ENCODE measurements at places on chromosomes 1 and 21.

DNA sequence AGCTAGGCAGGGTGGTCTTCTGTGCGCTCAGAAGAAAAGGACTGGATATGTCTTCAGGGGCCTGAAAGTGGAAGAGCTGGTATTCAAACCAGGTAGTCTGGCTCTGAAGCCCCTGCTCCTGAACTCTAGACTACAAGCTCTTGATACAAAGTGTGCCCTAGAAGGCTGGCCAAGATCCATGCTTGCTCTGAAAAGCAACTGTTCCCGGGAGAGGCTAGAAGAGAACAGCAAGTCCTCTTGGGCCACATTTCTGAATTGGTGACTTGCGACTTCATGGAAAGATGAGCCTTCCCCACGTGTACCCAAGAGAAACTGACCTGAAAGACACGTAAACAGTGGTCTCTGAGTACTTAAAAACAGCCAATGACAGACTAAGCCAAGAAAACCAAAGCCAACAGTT is 123.3 kb upstream of the GRIK3 start:
- no peak for DNase-seq

GRCh38 chr1:160376525-160377131 is 9.8 kb downstream of the NHLH1 start:
- DNase-seq: peak; percentile 71

DNA sequence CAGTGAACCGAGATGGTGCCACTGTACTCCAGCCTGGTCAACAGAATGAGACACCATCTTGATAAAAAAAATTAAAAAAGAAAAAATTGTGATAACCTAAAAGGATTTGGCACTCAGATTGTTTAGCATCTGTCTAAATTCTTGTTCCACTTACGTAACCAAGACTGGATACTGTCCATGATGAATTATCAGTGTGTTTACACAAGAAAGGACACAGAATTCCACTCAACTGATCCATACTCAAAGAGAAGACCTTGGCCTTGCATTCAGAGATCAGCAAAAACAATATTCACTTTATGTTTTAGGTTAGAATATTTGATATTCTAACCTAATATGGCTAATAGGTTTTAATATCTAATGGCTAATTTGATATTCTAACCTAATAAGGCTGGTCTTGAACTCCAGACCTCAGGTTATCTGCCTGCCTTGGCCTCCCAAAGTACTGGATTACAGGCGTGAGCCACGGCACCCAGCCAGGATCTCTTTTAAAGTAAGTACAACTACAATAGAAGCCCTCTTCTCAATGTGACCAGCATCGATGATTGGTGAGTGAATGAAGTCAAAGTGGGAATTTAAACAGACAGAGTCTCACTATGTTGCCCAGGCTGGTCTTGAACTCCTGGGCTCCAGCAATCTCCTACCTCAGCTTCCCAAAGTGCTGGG is 43.1 kb upstream of the COX20 start:
- DNase-seq: no peak

- peak; percentile 21 for DNase-seq
Measured at GRCh38 chr1:12473596-12474362, 144.2 kb downstream of the DHRS3 start.

GRCh38 chr1:156102633-156103511 is 11.6 kb upstream of the LMNA start:
- peak; percentile 59 for DNase-seq

DNA sequence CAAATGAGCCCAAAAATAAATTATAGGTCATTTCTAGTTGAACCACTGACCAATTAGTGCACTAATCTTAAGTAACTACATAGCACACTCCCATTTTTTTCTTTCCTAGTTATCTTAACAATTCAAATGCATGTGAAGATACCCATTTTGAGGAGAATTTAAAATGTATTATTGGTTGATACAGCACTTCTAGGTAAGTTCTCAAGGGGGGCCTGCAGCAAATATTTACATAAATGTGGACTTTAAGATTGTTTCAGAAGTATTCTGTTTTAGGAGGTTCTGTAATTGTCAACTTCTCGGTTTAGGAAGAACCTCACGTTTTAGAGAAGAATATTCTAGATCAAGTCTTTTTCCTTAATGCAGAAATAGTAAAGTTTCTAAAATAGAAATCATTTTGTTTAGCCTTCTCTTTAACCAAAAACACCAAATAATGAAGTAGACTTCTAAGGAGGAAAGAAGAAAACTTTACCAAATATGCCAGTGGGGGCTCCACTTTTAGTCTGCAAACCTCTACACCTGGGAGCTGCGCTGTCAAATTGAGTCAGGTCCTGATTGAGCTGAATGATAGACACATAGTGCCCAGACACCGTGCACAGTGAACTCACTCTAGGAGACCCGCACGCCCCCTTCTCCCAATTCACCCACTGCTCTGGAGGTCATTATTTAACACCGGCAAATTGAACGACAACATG is 144.4 kb downstream of the RUNX1 start:
- DNase-seq: no peak

- peak; percentile 95 for DNase-seq
Measured at GRCh38 chr1:41496080-41497055, 11.9 kb upstream of the EDN2 start.

DNA sequence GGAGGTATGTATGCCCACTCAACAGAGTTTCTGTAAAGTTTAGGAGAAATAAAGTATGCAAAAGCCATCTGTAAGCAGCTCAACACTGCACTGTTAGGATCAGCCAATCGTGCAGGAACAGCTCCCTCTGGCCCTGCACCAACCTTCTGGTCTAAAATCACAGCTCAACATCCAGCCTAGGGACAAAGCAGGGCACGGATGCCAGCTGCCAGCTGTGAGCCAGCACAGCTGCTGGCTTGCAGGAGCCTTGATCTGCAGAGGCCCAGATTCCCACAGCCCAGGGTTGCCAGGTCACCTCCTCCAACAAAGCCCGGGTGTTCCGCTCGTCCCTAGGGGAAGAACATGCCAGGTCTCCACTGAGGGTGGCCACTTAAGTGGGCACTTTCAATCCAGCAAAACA is 8.6 kb downstream of the ACOT7 start:
- no peak for DNase-seq

- DNase-seq: no peak
Measured at GRCh38 chr1:26375081-26375480, 2.5 kb upstream of the ZNF683 start.

GRCh38 chr1:74618974-74619373 is 54.6 kb downstream of the ERICH3 start:
- DNase-seq: no peak

- no peak for DNase-seq
Measured at GRCh38 chr1:165823552-165824268, 3.7 kb upstream of the UCK2 start.

DNA sequence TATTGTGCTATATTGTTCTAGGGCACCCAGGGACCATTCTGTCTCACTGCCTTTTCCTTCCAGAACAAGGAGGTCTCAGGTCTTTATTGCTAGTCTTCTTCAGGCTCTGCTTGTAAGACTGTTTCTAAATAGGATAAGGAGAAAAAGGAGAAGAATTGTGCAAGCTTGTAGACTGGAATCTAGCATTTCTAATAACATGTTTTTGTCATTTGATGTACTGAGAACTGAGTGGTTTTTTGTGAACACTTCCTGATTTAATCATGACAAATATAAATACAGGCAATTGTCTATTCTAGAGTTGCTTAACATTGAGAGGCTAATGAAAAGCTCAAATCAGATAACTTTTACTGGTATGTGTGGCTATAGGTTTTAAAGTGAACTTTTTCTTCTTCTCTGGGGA is 77.6 kb downstream of the CLIC4 start:
- DNase-seq: no peak

DNA sequence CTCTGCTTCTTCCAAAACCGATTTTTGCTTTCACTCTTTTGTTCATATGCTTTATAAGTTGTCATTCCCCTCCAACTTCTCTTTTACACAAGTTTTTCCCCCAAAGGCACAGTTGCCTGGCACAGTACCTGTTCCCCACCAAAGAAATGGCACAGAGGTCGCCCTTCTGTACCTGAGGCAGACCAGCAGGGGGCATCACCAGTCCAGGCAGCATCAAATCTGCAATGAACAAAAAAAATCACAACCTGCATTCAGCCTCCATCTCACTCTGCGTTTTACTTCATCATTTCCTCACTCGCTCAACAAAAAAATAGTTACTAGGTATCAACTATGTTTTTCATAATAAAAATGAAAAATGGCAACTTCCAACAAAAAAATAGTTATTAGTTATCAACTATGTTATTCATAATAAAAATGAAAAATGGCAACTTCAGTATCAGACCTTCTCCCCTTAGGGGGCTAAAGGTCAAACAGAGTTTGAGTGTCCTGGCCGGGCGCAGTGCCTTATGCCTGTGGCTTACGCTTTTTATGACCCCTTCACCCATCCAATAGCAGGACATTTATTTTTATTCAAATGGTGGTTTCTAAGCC is 4.1 kb downstream of the EIF2D start:
- peak; percentile 53 for DNase-seq

- DNase-seq: peak; percentile 78
Measured at GRCh38 chr1:170461762-170462384, 70.1 kb upstream of the GORAB start.

DNA sequence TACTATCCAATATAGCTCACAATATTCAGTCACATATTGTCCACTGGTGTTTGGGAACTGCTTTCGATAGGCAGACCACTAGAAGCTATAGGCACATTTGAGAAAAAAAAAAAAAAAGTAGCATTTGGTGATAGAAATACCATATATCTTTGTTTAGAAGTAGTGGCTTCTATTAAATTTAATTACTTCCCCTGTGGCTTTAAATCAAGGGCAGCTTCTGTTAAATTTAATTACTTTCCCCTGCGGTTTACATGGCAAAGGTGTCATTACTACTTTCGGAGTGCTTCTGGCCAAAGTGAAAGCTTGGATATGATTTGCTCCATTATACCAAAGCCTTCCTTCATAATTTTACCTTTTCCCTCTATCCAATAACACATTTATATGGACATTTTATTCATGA is 229.9 kb downstream of the TTLL7 start:
- no peak for DNase-seq

- DNase-seq: no peak
Measured at GRCh38 chr1:1922956-1923833, 4.1 kb upstream of the TMEM52 start.

DNA sequence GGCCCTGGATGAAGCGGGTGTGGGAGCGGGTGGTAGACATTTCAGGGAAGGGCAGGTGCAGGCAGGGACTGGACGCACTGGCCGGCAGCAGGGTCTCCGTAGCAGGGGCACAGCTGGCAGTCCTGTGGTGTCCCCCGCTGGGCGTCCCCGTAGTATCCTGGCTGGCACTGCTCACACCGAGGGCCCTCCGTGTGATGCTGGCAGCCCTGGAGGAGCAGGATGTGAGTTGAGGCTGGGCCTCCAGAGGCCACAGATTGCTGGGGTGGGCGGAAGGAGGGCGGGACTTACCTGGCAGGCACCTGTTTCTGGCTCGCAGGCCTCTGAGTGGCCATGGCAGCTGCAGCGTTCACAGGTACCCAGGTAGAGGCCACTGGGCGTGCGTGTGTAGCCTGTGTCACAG is 62.3 kb downstream of the LDLRAD2 start:
- DNase-seq: no peak

- DNase-seq: peak; percentile 52
Measured at GRCh38 chr1:198929961-198930599, 291.2 kb downstream of the PTPRC start.

GRCh38 chr1:226643177-226643576 is 94.6 kb downstream of the STUM start:
- DNase-seq: peak; percentile 87

DNA sequence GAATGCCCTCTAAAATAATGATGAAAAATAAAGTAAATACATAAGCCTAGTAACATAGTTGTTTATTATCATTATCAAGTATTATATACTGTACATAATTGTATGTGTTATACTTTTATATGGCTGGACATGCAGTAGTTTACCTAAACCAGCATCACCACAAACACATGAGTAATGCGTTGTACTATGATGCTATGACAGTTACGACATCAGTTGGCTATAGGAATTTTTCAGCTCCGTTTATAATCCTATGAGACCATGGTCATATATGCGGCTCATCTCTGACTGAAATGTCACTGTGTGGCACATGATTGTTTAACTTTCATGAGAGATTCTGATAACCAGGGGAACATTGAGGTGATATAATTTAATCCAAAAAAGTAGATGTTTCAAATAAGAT is 352.1 kb downstream of the ST6GALNAC3 start:
- no peak for DNase-seq

DNA sequence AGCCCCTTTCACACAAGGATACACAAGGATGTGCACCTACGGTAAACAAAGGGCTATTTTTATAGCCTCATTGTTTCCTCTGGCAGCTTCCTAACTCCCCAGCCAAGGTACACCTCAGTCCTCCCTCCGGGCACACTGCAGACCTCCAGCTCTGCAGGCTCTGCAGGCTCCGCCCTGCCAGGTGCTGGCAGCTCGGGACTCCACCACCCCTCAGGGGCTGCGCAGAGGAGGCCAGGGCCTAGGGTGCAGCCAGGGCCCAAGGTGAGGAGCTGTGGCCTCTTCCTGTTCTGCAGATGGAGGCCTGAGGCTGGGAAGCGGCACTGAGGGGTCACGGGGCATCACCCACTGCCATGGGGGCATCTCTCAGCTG is 19.8 kb upstream of the CLSTN1 start:
- DNase-seq: no peak

GRCh38 chr21:35825370-35826353 is 234.7 kb downstream of the SETD4 start:
- no peak for DNase-seq

DNA sequence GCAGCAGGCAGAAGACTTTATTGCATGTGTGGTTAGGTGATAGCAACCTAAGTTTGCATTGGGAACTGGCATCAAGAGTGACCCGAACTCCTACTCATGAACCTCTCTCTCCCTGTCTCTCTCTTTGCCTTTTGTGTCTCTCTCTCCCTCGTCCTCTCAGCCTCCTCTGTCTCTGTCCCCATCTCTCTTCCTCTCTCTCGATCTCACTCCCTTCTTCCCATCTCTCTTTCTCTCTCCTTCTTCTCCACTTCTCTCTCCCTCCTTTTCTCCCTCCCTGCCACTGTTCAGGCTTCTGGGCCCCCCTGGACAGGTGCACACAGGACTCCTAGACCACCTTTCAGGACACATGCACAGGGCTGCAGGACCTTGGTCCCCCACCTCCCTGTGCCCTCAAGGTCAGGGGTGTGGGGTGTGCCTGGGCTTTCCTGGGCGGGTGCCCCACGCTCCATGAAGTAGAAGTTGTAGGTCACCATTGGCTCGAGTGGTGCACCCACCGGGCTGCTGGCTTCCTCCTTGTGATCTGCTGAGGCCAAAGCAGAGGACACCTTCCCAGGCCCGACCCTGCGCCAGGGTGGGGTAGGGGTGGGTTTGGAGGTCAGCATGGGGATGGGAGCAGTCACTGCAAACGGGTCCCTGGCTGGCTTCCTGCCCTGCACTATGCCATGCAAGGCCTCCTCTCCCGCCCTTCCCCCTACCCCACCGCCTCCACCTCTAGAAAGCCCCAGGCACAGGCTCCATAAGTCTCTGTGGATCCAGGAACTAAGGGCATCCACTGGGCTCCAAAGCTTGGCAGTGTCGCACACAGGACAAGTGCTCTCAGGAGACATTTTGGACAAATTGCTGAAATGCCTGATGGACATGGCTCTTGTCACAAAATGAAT is 13.2 kb upstream of the ZBTB17 start:
- DNase-seq: no peak
